Small intestine (tissue), 16 donors: ENCODE measurements at places on chromosomes 3 and 15.

DNA sequence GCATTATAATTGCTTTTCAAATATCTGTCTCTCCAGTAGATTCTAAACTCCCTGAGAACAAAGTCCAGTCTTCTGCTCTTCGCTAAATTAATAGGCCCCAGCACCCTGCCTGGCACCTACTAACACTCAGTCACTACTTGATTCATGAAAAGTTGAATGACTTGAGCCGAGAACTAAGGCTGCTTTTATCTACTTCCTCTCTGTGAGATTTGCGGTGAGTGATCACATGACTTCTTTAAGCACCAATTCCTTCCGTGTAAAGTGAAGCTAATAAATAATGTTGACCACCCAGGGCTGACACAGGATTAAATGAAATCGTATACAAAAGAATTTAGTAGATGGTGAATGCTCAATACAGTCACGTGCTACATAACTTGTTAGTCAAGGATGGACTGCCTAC is 44.6 kb upstream of the PGPEP1L start:
- DNase-seq = no peak

DNA sequence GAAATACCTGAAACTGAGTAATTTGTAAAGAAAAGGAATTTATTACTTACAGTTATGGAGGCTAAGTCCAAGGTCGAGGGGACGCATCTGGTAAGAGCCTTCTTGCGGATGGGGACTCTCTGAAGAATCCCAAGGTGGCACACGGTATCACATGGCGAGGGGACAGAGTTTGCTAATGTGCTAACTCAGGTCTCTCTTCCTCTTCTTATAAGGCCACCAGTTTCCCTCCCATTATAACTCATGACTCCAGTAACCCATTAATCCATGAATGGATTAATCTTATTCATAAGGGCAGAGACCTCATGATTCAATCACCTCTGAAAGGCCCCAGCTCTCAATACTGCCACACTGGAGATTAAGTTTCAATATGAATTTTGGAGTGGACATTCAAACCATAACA is 15.7 kb downstream of the ZBED2 start:
- DNase-seq = no peak

DNA sequence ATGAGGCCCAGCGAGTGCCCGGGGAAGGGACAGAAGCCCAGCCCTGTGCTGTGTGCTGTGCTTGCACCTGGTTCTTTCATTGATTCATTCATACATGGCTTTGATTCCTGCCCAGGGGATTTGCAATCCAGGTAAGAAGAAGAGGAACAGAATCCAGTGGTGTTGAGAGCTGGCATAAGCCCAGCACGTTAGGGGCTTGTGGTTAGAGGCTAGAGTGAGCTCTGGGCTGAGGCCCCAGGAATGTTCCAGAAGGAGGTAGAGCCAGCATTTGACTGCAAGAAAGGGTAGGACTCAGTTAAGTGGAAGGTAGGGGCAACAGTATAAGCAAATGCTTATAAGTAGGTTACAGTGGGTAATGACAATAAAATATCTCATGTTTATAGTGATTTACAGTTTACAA is 2.3 kb downstream of the VWA5B2 start:
- no peak for DNase-seq

DNA sequence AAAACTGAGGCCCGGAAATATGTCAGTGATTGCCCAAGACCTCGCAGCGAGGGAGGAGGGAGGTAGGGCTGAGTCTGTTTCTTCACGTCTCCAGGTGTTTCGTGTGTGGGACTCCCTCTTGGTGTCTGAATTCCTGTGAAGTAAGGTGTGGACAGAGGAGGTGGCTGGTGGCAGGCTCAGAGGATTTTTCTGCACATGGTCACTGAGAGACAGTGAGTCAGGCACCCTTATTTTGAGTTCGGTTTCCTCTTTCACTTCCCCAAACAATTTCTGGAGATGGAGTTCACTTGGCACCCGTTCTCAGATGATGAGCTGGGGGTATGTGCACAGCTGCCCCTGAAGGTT is 46.3 kb upstream of the VPS8 start:
- no peak for DNase-seq

DNA sequence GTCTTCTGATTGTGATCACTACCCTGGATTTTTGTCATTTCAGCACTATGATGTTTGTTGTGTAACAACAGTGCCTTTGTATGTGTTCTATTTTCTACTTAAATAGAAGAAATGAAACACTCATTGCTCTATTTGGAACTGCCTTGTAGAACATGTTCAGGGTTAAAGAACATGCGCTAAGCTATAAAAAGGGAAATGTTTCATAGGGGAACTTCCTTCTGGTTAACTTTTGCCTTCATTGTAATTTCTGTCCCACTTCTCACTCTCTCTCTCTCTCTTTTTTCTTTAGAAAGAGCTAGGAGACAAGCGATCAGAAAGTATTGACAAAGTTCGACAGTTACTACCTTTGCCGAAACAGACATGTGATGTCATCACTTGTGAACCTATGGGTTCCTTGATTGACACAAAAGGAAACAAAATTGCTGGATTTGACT is at the start of gene P2RY12:
Gene P2RY12, minus strand, starts transcription at position 13 of the 434 bp plus-strand sequence. CDS start 45,908 bp downstream, outside the sequence.
- peak; percentile 6 for DNase-seq

- no peak for DNase-seq
Measured at GRCh38 chr3:193508108-193508507, 46.6 kb downstream of the ATP13A4 start.

GRCh38 chr15:29289173-29289572 is 19.6 kb upstream of the NSMCE3 start:
- DNase-seq = no peak

DNA sequence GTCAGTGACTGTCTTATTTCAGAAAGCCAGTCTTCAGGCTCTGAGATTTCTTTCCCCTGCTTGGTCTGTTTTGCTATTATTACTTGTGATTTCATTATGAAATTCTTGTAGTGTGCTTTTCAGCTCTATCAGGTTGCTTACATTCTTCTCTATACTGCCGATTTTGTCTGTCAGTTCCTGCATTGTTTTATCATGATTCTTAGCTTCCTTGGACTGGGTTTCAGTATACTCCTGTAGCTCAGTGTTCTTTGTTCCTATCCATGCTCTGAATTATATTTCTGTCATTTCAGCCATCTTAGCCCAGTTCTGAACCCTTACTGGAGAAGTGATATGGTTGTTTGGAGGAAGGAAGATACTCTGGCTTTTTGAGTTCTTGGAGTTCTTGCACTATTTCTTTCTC is 40.5 kb downstream of the CEP63 start:
- DNase-seq = no peak

DNA sequence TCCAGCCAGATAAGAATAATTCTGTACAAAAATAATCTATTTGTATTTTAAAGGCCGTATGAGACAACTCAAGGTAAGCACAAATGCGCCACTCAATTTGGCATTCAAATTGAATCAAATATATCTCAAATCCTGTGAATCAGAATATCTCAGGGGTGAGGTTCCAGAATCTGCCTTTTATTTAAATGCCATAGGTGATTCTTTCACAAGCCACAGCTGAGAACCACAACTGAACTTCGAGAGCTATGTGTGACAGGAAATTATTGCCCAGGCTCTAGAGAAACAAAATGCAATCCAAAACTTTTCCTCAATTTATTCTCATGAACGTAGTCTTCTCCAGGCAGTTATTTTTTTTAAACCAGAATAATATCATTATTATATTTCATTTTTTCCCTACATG is 11.9 kb downstream of the ATP8B4 start:
- DNase-seq = no peak

DNA sequence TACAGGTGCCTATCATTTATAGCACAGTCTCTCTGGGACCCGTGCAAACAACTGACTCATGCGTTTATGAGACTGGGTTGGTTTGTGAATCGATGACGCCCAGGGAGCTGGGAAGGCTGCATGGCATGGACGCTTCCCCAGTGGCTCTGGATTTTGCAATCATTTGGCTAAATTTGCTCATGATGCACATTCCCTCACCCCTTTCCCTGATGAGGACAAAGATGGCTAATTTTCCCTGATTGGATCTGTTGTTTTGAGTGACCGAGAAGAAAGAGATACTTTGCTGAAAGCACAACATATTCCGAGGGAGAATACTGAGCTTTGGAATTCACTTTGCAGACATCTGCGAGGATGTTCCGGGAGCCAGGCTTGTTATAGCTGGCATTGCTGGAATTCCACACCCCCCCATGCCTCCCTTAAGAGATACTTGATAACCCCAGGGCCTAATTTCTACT is 51.1 kb downstream of the CGNL1 start:
- peak; percentile 11 for DNase-seq

- peak; percentile 18 for DNase-seq
Measured at GRCh38 chr3:63662500-63662899, 10.0 kb downstream of the SNTN start.

DNA sequence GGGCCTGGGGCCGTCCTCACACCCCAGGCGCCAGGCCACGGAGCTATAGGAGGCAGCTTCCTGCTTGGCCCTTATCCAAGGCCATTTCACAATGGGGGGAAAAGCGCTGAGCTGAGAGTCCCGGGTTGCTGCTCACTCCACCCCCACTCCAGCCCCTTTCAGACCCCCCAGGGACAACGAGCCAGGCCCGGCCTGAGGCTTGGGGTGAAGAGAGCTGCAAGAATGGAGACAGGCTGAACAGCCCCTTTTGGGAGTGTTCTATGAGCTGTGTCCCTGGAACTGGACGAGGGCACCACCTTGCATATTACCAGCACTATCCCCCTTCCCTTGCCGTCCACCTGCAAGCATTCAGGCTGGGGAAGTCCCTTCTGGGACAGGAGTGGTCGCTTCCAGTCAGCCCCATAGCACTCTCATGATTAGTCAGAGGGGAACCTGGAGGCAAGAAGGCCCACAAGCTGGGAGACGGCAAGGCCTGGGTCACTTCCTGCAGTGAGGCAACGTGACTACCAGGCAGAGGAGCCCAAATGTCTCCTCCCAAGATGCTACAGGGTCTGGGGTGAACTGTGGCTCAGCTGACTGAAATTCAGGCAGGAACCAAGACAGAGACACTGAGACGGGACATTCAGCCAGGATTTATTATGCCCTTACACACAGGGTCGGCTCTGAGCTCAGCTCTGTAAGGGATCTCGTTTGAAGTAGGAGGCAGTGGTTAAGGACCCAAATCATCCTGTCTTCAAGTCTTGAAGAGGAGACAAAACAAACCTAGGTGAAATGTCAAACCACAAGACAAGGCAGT is 8.6 kb upstream of the SRP14 start:
- DNase-seq = peak; percentile 76

DNA sequence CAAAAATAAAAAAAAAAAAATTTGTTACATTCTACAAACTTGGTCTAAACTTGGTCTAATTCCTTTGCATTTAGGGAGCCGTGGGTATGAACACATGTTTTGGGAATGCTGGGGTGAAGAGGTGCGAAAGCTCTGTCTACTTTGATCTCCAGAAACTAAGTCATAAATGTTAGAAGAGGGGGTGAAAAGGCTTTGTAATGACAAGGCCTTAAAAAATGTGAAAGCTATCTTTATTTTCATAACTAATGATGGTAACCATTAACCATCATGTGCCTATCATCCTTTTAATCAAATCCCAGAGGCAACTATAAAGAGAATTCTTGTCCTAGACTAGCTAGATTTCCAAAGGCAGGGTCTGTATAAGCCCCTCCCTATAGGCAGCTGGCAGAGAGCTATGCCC is 60.9 kb downstream of the PRICKLE2 start:
- no peak for DNase-seq

DNA sequence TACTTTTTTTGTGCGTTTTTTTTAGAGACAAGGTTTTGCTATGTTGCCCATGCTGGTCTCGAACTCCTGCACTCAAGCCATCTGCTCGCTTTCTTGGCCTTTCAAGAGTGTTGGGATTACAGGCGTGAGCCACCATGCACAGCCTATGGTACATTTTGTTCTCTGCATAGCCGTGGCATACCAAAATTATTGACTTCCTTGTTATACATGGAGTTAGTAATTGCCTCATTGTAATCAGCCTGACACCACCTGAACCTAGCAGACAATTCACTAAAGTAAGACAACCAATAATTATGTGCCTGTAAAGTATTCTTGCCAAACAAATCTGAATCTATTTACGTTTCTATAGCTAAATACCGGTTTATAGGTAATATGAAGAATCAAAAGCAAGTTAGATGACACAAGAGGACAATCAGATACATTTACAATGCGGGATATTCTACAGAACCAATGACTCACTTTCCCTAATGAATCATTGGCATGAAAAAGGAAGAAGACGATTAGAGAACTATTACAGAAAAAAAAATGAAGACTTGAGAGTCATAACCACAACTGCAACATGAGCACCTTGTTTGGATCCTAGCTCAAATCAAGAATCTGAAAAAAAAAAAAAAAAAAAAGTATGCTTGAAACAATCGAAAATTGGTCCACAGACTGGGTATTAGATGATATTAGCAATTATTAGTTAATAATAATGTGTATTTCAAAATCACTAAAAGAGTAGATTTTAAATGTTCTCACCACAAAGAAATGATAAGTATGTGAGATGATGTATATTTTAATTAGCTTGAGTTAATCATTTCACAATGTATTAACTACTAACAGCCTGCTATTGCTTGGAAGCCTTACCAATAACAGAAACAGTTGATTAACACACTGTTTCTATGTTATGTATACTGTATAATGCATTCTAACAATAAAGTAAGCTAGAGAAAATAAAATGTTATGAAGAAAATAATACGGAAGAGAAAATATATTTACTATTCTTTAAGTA is 7.1 kb downstream of the GUCA1C start:
- DNase-seq = no peak

DNA sequence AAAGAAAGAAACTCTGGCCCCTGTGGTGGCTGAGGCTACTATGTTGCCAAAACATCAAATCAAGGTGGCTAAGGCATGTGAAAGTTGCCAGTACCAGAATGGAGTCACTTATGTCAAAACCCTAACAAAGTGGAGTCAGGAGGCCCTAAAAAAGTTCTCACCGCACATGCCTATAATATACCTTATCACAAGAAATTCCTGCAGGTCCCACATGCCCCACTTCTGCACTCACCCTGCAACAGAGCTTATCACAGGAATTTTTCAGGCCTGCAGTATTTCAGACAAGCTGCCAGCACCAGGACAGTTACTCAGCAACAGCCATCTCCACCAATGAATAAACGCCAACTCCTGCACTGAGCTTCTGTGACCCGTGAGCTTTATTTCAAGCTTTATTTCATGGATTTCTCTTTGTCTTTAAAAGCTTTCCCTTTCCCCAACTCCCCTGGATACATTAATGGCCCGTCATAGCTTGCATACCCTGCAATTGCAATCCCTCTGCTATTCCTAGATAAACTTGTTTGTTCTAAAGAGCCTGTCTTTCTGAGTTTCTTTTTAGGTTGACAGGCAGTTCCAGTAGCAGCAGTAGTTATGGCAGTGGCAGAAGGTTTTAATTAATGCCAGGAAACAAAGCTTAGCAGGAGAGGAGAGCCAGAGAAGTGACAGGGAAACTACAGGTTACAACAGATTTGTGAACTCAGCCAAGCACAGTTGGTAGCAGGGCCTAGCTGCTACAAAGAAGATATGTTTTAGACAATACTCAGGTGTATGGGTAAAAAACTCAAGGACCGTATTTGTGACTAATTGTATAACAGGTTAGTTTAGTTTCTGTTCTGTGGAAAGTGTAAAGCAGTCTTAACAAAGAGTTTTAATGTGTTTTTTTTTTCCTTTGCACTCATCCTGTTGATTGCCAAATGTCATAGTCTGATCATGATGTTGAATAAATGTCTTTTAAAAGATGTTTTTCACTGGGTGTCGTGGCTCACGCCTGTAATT is 15.9 kb upstream of the TMEM42 start:
- DNase-seq = no peak

- no peak for DNase-seq
Measured at GRCh38 chr3:55935241-55935640, 448.1 kb upstream of the WNT5A start.
